SK-N-SH (cell line): ENCODE measurements at places on chromosomes 5 and 9.

DNA sequence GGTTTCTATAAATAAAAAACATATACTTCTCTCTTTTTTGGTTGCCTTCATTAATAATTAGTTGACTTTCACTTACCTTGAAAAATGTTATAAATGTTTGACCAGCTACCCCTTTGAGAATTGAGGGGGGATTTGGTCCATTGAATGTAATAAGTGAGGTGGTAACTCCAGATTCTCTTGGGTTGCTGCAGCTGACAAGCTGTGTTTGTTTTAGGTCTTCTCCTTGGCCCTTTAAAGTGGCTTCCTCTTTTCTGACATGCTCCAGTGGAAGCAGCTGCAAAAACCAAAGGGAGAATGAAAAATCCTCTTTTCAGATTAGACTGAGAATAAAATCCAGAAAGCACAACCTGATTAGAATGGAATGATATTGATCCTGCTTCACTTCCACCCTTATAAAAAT lies 410.5 kb downstream of the TMEM38B start:
- H3K4me1 ChIP-seq = no peaks in the 10 kb centered on the region
- DNase-seq = no peak
- H3K27me3 ChIP-seq = no peaks in the 10 kb centered on the region
- H3K4me3 ChIP-seq = no peak overlapping the region

GRCh38 chr5:139964994-139965565 lies 78.0 kb downstream of the NRG2 start:
- H3K27me3 ChIP-seq = no peaks in the 10 kb centered on the region
- H3K4me1 ChIP-seq = no peaks in the 10 kb centered on the region
- H3K36me3 ChIP-seq = no peaks in the 10 kb centered on the region
- no peak overlapping the region for H3K4me3 ChIP-seq
- no peak for DNase-seq

DNA sequence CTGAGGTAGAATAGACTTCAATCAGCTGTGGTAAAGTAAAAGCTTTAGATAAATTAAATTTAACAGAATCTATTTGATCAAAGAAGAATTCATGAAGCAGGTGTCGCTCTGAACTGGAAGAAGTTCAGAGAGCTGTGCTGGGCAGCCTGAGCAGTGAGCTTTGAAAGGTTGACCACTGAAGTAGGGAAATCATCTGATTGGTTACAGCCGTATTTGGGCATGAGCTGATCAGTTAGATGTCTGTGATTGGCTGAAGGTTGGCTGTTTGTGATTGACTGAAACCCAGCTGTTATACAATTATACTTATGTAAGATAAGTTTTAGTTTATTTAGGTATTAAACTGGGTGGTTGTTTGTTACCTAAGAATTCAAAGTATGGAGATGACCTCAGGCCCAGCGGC lies 1174.6 kb downstream of the CDH9 start:
- H3K36me3 ChIP-seq = no peaks in the 10 kb centered on the region
- H3K27ac ChIP-seq = no peak overlapping the region
- no peak for DNase-seq
- H3K4me1 ChIP-seq = no peaks in the 10 kb centered on the region
- H3K4me3 ChIP-seq = no peak overlapping the region

- H3K36me3 ChIP-seq = no peaks in the 10 kb centered on the region
- H3K4me3 ChIP-seq = no peak overlapping the region
- peaks cover 62% of the 10 kb centered on the region for H3K4me1 ChIP-seq
- H3K27ac ChIP-seq = no peak overlapping the region
These were observed 145.4 kb downstream of the GADD45G start for GRCh38 chr9:89750117-89750791.

- DNase-seq = no peak
- H3K4me1 ChIP-seq = no peaks in the 10 kb centered on the region
- peaks cover 12% of the 10 kb centered on the region; the same call in 1 of the 2 replicates for H3K27me3 ChIP-seq
- no peak overlapping the region for H3K27ac ChIP-seq
These were observed 269.2 kb downstream of the ACTL7B start for GRCh38 chr9:108586471-108587139.
